A549 treated with DMSO at 1 μM for 4 hours (cell line): ENCODE measurements at places on chromosomes 12 and 14. TPM values are rescaled to one million over a fixed set of nuclear protein-coding genes. Genes with fewer than 3 reads are reported as not detected.

Gene TMEM63C
- 0.53 to 1.0 TPM (median 0.81 TPM) in 5 replicates for total RNA-seq

Gene KRT79
- total RNA-seq, result 0.08 to 0.20 TPM (median 0.10 TPM) in 3 of 5 replicates, not detected in the others

Gene CD163
- 0.06 TPM in 1 of 5 replicates, not detected in the others for total RNA-seq

Gene METTL25
- 1.9 to 3.6 TPM (median 3.0 TPM) in 5 replicates for total RNA-seq

Gene ZFYVE21
- 27.1 to 36.8 TPM (median 33.0 TPM) in 5 replicates for total RNA-seq

Gene SPIC
- not detected in 5 replicates for total RNA-seq

Gene SYT1
- total RNA-seq, result 5.2 to 8.8 TPM (median 6.9 TPM) in 5 replicates

Gene HOXC12
- total RNA-seq, result not detected in 5 replicates

Gene TRIM9
- total RNA-seq, result 8.9 to 10.8 TPM (median 10.1 TPM) in 5 replicates

Gene SDR9C7
- not detected in 5 replicates for total RNA-seq

Gene CDC42BPB
- total RNA-seq, result 64.0 to 75.6 TPM (median 72.8 TPM) in 5 replicates

Gene DEPDC4
- 1.3 to 2.0 TPM (median 1.4 TPM) in 5 replicates for total RNA-seq

Gene GEMIN2
- 25.0 to 30.1 TPM (median 26.9 TPM) in 5 replicates for total RNA-seq

Gene TMCC3
- 1.0 to 1.5 TPM (median 1.3 TPM) in 5 replicates for total RNA-seq

Gene KRT81
- 2,993 to 3,705 TPM (median 3,273 TPM) in 5 replicates for total RNA-seq
